ENCODE measurements at places on chromosomes 3 and 15. TPM values are rescaled to one million over a fixed set of nuclear protein-coding genes. Genes with fewer than 3 reads are reported as not detected.
A peak's percentile ranks its signal among the peaks of the same experiment; 100 is the strongest.

- DNase-seq: no peak
Measured at GRCh38 chr15:55402707-55403106, 5.5 kb downstream of the CCPG1 start.

DNA sequence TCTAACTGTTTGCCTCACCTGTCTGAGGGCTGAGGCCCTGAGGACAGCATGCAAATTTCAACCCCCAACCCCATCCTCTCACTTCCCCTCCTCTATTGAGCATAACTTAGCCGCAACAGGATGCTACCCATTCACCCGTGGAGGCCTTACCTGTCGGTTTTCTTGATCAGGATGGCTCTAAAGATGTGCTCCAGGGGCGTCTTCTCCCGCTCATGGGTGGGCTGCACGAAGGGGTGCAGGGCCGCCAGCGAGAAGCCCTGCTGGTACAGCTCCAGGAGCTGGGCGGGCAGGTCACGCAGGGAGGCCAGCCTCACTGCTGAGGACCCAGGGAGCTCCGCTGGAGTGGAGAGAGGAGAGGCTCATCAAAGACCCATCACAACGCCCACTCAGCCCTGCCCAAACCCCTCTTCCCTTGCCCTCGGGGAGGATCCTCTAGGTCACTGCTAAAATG is 79.8 kb downstream of the RFTN1 start:
- DNase-seq: no peak

DNA sequence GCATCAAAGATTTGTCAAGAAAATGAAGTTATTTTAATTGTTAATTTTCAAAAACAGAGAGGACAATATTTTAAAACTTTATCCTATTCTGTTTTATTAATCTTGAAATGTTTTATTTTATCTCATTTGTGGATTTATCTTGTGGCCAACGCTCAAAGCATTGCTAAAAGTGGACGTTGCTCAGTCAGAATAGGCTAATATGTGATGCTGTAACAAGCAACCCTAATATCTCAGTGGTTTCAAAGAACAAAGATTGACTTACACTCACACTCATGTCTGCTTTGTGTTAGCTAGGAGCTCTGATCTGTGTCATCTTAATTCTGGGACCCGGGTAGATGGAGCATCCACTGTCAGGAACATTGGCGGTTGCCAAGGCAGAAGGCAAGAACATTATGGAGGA is 86.0 kb upstream of the PLCL2 start:
- no peak for DNase-seq

DNA sequence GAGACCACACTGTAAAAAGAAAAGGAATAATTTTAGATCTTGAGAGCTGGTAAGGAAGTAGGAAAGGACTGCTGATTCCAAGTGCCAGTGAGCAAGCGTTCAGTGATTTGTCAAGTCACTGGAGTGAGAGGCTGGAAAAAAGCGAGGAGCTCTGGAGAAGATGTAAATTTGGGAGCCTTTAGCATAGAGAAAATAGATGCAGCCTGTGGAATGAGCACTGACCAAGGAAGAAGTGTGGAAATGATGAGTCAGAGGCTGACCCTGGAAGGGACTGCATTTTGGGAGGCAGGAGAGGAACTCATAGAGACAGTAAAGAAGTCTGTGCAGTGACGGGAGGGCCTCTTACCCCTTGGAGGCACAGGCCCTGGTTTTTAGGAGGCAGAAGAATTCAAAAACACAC is 17.1 kb upstream of the ABTB1 start:
- no peak for DNase-seq

GRCh38 chr3:29285471-29286071 is 4.7 kb downstream of the RBMS3 start:
- DNase-seq: no peak

- DNase-seq: no peak
Measured at GRCh38 chr15:31148297-31149087, 47.0 kb upstream of the TRPM1 start.

- no peak for DNase-seq
Measured at GRCh38 chr3:179026636-179027035, 45.0 kb downstream of the ZMAT3 start.

- DNase-seq: peak; percentile 39
Measured at GRCh38 chr15:99486371-99487336, 79.1 kb upstream of the MEF2A start.

GRCh38 chr15:95857124-95857757 is 473.3 kb upstream of the NR2F2 start:
- peak; percentile 38 for DNase-seq

- no peak for DNase-seq
Measured at GRCh38 chr3:3594986-3595385, 204.2 kb upstream of the LRRN1 start.

GRCh38 chr3:81289676-81290075 is 471.8 kb downstream of the GBE1 start:
- no peak for DNase-seq

DNA sequence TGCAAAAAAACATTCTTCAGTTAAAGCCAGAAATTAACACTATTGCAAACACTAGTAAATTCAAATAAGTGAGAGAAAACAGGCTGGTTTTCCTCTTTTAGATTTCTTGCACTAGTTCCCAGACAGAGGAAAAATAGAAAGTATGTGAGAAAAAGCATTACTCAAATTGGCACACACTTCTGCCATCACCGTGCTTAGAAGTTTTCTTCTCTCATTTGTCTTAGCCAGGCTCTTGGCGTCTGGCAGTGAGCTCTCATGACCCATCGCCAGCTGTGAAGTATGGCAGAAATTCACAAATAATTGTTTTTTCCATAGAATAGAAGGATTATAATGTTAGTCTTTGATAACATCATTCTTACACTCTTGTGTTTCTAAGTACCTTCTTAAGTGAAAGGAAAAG is 515.9 kb downstream of the GBE1 start:
- DNase-seq: no peak

GRCh38 chr3:123148772-123149171 is 53.0 kb upstream of the SEC22A start:
- no peak for DNase-seq

DNA sequence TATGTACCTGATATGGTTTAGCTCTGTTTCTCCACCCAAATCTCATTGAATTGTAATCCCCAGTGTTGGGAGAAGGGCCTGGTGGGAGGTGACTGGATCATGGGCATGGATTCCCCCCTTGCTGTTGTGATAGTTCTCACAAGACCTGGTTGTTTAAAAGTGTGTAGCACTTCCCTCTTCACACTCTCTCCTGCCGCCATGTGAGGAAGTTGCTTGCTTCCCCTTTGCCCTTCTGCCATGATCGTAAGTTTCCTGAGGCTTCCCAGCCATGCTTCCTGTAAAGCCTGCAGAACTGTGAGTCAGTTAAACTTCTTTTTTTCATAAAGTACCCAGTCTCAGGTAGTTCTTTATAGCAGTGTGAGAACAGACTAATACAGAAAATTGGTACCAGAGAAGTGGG is 93.1 kb downstream of the C3orf70 start:
- DNase-seq: no peak

GRCh38 chr3:115685097-115685496 is 61.8 kb downstream of the GAP43 start:
- DNase-seq: no peak

DNA sequence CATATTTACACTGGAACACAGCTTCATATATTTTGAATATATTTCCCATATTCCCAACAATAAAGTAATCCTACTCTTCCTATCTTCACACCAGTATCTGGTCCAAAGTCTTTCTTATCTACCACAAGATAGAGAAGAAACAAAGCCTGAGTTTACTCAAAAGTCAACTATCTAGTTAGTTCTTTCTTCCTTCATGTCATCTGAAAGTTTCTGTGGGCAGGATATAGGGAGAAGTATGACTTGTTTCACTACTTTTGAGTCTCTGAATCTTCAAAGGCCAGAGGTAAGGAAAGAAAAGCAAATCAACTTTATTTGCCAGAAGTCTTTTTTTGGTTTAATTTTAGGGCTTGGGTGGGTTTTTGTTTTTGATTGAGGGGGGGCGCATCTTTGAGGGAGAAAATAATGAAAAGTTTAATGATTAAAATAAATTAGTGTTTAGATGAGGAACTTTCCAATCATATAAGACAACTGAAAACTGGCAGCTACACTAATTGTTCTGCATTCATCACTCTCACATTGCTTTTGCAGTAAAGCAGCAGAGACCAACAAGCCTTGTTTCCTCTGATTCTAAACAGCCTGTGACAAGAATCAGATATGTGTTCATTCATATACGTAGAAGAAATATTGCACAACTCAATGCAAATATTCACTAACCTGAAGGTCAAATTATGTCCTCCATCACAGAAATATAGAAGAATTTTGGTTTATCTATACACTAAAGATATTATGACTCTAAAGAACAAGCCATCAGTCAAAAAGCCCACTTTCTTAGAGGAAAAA is 421.4 kb downstream of the SHQ1 start:
- DNase-seq: no peak

DNA sequence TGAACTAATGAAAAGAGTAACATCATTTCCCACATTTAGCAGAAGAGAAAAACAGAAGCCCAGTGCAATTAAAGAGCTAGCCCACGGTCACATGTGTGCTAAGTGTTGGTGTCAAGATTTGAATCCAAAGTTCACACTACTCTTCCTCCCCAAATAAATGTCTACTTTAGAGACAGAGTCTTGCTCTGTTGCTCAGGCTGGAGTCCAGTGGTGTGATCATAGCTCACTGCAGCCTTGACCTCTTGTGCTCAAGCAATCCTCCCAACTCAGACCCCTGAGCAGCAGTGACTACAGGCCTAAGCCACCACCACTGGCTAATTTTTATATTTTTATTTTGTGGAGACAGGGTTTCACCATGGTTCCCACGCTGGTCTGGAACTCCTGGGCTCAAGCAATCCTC is 4.8 kb downstream of the OSBPL10 start:
- no peak for DNase-seq

DNA sequence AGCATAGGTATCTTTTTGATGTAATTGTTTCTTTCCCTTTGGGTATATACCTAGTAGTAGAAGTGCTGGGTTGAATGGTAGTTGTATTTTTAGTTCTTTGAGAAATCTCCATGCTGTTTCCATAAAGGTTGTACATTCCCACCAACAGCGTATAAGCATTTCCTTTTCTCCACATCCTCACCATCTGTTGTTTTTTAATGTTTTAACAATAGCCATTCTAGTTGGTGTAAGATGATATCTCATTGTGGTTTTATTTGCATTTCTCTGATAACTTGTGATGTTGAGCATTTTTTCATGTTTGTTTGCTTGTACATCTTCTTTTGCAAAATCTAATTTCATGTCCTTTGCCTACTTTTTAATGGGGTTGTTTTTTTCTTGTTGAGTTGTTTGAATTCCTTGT is 80.0 kb upstream of the TMC3 start:
- DNase-seq: no peak

DNA sequence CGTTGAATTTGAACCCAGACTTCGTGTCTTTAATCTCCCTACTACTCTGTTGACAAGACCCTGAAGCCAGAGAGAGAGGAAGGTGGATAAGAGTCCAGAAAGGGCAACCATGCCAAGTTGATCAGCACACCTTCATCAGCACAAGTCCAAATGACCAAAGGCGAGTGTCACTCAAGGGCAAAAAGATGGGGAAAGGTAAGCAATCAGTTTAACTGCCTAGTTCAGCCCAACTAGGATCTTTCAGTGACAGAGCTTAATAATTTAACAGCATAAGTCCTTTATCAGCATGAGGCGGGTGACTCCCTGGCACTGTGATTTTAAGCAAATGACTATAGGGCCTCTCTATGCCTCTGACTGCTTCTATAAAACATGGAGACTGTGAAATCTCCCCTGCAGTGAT is 6.2 kb downstream of the SUCLG2 start:
- DNase-seq: no peak

DNA sequence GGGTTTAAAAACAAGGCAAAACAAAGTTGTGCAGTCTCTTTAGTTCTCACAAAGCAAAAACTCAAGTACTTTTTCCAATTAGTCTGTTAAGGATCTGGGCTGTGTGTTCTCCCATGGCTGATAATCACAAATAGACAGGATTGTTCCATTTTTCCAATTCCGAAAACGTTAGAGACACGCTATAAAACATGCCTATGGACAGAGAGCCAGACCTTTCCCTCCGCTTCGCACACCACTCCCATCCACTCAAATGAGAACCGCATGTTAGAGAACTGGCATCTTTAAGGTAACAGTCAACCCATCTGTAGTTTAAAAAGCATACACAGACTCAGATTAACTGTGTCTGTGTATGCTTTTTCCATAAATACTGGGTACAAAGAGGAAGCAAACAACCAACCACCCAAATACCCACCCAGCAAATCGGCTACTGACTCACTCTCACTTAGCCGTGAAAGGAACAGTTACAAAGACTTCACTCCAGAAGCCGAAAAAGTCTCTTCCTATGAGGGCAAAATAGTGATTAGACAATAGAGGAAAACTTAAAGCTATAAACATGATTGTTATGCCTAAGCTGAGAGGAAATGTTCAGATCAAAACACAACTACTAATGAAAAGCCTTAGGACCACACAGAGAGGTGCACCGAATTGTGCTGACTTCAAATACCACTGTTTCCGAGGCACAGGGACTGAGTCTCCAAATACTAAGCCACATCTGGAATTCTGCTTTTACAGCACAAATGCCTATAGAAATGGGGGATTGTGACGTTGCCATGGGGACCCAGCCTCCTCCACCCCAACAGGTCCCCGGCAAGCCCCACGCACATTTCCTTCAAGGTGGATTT is 36.1 kb downstream of the IL17RD start:
- no peak for DNase-seq

- DNase-seq: no peak
Measured at GRCh38 chr3:170697908-170698307, 112.0 kb upstream of the SLC7A14 start.

- no peak for DNase-seq
Measured at GRCh38 chr15:46442901-46443590, 808.2 kb downstream of the SQOR start.

- DNase-seq: no peak
Measured at GRCh38 chr15:78679089-78679511, 38.1 kb upstream of the CHRNB4 start.

DNA sequence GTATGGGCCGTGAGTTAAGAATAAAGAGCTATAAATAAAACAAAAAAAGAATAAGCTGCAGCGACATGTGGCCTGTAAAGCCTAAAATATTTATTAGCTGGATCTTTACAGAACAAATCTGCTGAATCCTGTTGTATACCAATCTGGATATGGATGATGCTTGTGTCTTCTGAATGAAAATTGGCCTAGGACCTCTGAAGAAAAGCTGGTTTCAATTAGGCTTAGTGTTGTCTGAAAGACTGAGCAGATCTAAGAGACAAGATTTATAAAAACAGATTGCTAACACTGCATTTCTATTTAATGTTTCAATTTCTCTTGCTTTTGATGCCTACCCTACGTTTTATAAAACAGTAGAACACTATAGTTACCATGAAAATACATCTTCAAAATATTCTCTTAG is 57.9 kb downstream of the ST3GAL6 start:
- no peak for DNase-seq

Gene CCR3
- total RNA-seq: not detected

Gene CCR4
- not detected for total RNA-seq

Gene COL6A5
- not detected for total RNA-seq

Gene UQCRC1
- total RNA-seq: 210 TPM

Gene AMT
- total RNA-seq: 3.9 TPM

Gene AP3S2
- total RNA-seq: 14.8 TPM
